ENCODE measurements at places on chromosomes 5 and 9.
A peak's percentile ranks its signal among the peaks of the same experiment; 100 is the strongest.

DNA sequence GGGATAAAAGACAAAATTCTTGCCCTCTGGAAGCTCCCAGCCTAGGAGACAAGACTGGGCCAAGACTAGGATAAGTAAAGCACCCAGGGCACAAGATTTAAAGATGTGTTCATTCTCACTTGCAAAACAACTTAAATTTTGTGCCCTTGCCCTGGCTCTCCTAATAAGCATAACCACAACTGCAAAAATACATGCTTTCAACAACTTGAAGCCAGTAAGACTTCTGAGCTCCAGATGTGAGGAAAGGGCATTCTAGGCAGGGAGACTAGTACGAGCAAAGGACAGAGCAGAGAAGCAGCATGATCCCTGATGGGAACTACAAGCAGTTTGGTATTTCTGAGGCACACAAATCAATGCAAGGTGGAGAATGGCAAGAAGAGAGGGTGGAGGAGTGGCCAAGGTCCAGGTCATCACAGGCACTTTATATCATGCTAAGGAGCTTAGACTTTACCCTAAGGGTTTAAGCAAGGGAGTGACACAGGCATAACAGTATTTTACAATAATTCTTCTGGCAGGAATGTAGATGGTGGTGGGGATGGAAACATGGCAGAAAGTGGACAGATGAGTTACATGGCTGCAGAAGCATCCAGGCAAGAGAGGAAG lies 30.1 kb upstream of the SIL1 start:
- no peak for DNase-seq

DNA sequence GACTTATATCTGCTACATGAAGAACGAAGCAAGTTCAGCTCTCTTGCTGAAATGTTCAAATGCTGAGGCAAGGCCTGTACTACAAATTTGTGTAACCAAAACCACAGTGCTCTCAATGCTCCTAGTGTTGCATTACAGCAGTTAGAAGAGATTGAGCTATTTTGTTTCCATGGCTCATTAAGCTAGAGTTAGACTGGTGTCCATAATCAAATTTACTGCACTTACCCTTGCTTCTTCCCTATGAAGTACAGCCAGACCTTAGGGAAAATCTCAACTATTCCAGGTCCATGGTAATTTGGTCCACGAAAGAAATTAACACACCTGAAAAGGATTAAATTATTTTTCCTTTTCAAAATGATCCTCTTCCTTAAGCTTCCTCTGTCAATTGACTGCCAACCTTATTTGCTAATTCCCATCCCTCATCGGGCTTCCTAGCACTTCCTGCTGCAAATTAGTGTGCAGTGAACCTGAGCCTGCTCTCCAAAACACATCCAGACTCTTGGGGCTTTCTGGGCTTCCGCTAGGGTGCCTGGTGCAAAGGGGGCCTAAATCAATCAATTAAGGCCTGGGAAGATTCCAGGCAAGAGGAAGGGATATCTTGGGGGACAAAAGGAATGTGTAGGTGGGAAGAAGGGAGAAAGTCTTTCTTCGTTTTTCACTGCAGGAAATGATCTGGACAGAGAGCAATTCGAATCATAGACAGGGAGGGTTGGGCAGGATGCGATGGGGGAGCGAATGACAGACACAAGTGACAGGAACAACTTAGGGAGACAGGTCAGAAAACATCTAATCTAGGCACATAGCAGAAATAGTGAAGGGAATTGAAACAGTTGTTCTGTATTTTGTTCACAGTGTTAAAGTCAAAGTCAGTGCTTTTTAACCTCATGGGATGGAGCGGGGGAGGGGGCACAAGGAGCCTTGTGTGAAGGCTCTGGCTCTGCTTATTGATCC lies 542.4 kb downstream of the RAB3C start:
- no peak for DNase-seq

DNA sequence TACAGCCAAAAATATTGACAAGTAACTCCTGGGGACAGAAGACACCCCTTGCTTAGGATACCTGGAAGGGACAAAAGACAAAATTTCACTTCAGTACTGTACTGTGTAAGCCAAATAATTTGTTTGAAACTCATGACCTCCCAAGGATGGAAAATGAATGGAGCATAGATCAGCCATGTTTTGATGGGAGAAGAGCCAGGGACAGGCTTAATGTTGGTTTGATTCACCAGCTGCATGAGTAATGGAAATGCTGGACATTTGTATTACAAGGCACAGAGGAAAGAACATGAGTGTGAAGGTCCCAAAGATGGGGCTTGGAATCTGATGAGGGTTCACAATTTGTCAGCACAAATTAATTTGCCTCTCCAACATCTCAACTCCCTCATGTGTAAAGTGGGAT lies 122.8 kb downstream of the ENC1 start:
- peak; percentile 65 for DNase-seq

- DNase-seq: no peak
Observed at GRCh38 chr5:77767301-77767700, 8.8 kb downstream of the TBCA start.

DNA sequence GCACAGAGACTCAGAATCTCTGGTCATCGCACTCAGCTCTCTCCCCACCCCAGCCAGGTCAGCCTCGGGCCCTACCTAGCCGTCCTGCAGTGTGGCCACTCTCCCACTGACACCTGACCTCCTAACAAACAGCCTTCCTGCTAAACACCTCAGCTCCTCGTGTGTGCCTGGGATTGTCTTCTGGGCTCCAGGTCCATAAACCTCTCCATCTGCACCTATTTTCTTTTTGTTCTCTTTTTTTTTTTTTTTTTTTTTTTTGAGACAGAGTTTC lies 193.6 kb downstream of the ROR2 start:
- DNase-seq: no peak

GRCh38 chr9:127112056-127112455 lies 10.4 kb downstream of the ANGPTL2 start:
- peak; percentile 52 for DNase-seq

- no peak for DNase-seq
Observed at GRCh38 chr9:113306566-113306965, 3.4 kb upstream of the RNF183 start.

GRCh38 chr9:137406876-137407589 lies 15.9 kb downstream of the EXD3 start:
- DNase-seq: peak; percentile 53

DNA sequence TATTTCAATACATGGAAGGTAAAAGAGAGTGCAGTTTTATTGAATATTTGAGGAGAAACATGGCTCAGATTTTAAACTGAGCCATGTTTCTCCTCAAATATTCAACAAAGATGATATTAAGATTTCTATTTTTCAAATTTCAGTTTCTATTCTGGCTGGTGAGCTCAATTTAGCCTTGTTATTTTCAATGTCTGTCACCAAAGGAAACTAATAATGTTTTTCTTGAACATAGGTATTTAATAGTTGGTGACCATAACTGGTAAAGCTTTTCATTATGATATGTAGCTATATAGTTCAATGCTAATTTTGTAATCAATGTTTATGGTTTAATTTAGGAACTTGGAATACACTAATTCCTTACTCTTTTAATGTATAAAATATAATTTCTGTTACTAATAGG lies 177.4 kb downstream of the FER start:
- no peak for DNase-seq

- no peak for DNase-seq
Observed at GRCh38 chr9:26329974-26330373, 562.6 kb downstream of the CAAP1 start.

GRCh38 chr5:178730940-178731265 lies 444 bp upstream of the ZNF354A start:
- no peak for DNase-seq
